ENCODE measurements at places on chromosomes 6 and 20.
A peak's percentile ranks its signal among the peaks of the same experiment; 100 is the strongest.

DNA sequence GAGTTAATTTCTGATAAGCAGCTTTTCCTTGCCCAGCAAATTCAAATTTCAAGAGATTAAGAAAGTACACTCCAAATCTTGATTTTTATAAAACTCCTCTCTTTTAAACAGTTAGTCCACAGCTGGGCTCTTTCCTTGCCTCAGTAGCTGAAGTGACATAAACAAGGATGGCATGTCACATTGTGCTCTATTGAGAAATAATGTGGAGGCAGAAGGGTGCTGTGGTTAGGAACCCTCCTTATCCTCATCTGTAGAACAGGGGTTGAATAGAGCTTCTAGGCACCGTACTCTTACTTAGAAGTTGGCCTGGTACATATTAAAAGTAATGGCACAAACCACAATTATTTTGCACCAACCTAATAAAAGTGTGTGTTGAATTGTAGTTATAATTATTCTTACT, 70.3 kb downstream of the RSPO3 start:
- DNase-seq: no peak

DNA sequence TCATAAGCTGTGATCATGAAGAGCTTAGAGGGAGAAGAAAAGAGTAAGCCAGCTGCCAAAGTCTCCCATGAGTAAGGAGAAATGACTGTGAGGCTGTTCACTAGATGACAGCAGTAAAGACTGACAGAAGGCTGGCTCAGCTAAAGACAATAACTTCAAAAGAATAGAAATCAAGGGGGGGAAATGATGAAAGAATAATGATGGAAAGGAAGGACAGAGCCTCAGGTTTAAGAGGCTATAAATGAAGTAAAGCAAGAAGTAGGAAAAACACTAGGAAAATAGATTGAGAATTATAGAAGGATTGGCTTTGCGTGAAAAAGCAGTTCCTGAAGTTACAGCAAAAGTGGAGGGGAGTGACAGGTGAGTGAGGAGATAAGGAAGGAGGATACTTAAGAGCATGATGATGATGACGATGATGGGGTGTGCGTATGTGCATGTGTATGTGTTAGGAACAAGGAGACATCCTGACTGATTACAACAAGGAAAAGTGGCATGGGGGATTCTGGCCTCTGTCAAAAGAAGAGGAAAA, 48.2 kb downstream of the HBS1L start:
- no peak for DNase-seq

GRCh38 chr6:127247114-127248096, 19.3 kb upstream of the RNF146 start:
- DNase-seq: no peak

GRCh38 chr6:78746457-78746856, 120.9 kb upstream of the IRAK1BP1 start:
- no peak for DNase-seq

GRCh38 chr20:19688031-19688806, 69.8 kb upstream of the RIN2 start:
- DNase-seq: no peak

DNA sequence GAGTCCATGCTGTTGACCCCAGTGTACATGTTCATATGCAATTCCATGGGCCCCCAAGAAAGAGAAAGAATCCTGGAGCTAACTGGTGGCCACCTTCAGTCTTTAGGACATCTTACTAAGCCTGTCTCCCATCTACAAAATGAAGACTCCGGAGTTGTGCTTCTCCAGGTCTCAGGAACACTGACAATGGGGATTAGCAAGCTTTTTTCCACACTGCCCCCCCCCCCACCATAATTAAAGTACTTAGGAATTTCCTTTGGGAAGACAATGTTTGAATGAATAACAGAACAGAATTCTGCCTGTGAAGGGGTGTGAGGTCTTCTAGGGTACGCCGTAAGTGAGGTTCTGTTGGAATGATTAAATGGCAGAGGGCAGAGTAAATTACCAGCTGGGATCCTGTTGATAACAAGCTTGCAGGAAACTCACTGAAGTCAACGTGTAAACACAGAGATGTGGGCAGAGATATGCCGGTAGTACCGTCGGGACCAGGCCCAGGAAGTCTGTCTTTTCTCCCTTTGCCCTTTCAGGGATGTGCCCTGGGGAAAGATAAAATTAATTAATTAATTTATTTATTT, 63.1 kb downstream of the ANKRD6 start:
- DNase-seq: no peak

GRCh38 chr6:47302043-47302442, 7.7 kb downstream of the TNFRSF21 start:
- no peak for DNase-seq

- DNase-seq: peak; percentile 3
Observed at GRCh38 chr6:151452750-151453427, 963 bp upstream of the RMND1 start.

DNA sequence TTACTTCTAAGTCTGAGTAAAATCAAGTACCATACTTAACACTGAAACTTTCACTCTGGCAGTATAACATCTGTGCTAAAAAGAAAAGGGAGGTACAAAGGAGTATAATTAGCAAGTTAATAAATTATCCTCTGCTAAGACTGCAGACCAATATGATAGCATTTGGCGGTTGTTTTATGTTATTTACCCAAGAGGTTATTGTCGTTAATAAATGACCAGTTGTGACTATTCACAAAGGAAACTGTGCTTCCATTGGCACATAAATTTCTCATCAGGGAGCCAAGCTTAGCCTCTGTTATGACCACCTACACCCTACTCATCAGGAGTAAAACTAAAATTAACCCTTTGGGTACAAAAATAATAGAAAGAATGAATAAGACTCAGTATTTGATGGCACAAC, 86.5 kb downstream of the CRYBG1 start:
- no peak for DNase-seq

- DNase-seq: no peak
Observed at GRCh38 chr6:156337801-156338200, 439.4 kb upstream of the ARID1B start.

DNA sequence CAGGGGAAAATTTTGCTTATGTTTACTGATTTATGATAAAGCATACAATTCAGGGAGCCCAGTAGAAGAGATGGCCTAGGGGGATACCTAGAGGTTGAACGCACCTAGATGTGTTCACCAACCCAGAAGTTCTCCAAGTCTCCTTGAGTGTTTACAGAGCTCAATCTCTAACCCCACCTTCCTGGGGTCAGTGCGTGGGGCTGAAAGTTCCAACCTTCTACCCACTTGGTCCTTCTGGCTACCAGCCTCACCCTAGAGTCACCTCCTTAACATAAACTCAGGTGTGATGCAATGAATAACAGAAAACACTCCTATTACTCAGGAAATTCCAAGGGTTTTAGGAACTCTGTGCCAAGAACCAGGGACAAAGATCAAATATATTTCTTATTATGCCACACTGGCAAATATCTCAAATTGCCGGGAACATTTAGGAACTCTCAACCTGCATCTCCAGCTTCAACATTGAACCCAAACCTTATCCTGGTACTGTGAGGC, 26.4 kb downstream of the AFG1L start:
- DNase-seq: no peak

DNA sequence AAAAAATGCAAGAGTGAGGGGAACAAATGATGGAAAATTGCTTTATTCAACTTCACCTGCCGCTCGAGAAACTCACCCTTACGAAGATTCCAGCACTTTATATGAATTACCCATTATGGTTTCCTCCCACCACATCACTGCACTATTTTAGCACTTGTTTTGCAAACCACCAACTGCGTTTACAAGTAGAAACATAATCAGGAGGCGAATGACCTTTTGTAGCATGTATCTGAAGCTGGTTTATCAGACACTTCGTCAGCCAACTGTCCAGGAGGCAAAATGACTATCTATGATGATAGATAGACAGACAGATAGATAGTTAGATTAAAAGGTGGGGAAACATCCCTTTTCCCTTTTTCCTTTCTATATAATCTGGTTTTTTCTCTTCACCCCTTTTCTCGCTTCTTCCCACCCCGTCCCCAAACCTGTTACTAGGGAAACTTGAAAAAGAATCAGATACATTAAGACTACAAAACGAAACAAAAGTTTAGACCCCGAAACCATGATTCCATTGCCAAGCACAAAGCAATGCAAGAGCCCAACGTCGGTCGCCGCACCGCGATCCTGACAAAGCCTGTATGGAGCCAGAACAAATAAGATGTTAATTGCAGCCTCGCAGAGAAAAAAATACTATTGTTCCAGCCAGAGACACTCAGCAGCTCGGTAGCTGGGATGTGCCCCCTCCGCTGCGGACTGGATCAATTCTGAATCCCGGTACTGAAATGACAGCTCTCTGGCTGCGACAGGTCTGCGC, 933 bp upstream of the ADGRB3 start:
- no peak for DNase-seq

DNA sequence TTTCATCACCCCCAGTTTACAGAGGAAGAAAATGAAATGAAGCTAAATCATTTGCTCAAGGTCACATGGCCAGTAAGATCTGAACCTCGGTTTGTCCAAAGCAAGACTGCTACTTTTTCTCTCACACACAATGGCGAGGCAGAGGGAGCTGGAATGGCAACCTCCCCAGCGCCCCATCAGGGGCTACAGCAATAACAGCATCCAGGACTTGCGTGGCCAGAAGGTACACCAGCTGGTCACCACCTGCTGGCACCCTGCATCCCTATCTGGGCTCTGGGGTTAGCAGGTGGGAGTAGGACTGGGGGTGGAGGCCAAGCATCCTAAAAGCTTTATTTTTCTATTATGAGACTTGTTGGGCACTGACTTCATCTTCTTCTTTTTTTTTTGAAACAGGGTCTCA, 41.3 kb downstream of the TTI1 start:
- DNase-seq: no peak

- DNase-seq: no peak
Observed at GRCh38 chr6:110324548-110324947, 33.6 kb downstream of the METTL24 start.

GRCh38 chr6:14757418-14757817, 488.5 kb upstream of the JARID2 start:
- no peak for DNase-seq

- DNase-seq: peak; percentile 44
Observed at GRCh38 chr6:26550250-26550993, 12.3 kb downstream of the HMGN4 start.

GRCh38 chr6:149089510-149089909, 228.0 kb upstream of the TAB2 start:
- no peak for DNase-seq

DNA sequence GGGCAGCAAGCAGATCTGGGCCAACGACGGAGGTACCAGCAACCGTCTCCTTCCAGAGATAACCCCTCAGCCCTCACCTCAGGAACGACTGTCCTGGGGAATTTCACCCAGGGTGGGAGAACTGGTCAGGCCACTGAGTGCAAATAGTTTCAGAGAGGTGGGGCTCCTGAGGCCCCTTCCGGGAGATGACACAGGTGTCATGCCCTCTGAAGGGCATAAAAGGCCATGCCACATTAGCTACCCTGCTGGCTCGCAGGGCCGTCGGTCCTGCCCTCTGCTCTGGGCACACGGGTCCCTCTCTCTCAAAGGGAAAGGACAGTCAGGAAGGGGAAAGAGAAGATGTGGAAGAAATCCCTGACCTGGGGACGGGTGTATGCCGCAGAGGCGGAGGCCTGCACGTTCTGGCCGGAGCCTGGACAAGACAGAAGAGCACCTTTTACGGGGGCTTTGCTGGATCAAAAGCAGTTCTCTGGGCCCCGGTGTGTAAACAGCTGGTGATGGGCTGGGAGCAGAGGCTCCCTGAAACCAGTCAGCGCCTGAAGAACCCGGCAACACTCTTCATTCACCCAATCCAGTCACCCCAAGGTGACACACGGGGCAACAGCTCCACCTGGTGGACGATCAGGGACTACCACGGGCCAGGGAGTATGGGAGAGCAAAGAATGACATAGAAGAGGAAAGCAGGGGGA, 6.4 kb upstream of the TAF8 start:
- peak; percentile 91 for DNase-seq

GRCh38 chr6:25302151-25302550, 23.0 kb downstream of the CARMIL1 start:
- no peak for DNase-seq

GRCh38 chr6:85669735-85670194, 27.1 kb upstream of the SYNCRIP start:
- DNase-seq: peak; percentile 76

GRCh38 chr6:76250666-76251065, 178.2 kb upstream of the IMPG1 start:
- DNase-seq: no peak

- no peak for DNase-seq
Observed at GRCh38 chr20:18138639-18139583, 1.2 kb downstream of the KAT14 start.

- no peak for DNase-seq
Observed at GRCh38 chr6:8166156-8166555, 63.8 kb upstream of the EEF1E1 start.

GRCh38 chr20:58832457-58832856, 18.2 kb downstream of the GNAS-AS1 start:
- no peak for DNase-seq

DNA sequence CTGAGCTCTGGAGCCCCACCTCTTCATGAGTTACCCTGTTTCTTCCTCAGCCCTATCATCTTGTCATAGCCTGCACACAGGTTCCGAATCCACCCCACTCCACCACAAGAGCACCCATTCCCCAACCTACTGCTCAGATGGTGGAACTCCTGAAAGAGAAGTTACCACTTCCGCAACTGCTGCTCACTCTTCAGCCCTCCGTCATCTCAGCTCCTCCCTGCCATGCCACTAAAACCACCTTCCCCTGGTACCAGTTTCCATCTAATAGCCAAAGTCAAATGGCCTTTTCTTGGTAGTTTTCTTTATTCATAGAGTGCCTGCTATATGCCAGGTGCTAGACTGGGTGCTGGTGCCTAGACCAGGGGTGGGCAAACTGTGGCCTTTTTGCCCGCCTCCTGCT, 3.9 kb downstream of the RAB22A start:
- DNase-seq: peak; percentile 51

- DNase-seq: no peak
Observed at GRCh38 chr6:31767096-31767645, 4.7 kb downstream of the SAPCD1 start.

- DNase-seq: no peak
Observed at GRCh38 chr20:47914792-47915191, 129.5 kb upstream of the SULF2 start.

- DNase-seq: no peak
Observed at GRCh38 chr6:160167604-160168399, 46.2 kb downstream of the SLC22A1 start.

DNA sequence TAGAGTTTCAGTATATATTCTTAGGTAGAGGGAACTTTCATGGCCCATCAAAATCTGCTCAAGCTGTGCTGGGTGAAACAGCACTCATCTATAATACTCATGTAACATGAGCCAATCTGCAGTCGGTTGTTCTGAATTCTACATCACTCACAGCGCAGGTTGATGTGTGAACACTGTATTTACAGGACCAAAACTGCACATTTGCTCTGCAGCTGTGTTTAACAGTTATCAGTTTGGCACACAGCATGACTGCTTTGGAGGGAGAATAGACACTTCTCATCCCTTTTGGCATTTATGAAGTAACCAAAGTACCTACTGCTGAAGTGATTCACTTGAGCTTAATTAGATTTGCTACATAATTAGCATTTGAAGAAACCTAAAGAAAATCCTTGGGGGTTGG, 225.1 kb downstream of the BCKDHB start:
- no peak for DNase-seq
